ENCODE measurements at places on chromosomes 12 and 14. TPM values are rescaled to one million over a fixed set of nuclear protein-coding genes. Genes with fewer than 3 reads are reported as not detected.

DACT1 gene
- total RNA-seq: 24.3 TPM

BATF gene
- total RNA-seq: 1.4 TPM

KRT83 gene
- 18.8 TPM for total RNA-seq

PEX5 gene
- 26.1 TPM for total RNA-seq

RFLNA gene
- 8.8 TPM for total RNA-seq

GEMIN2 gene
- total RNA-seq: 33.9 TPM

TGM1 gene
- 26.1 TPM for total RNA-seq

TAS2R50 gene
- total RNA-seq: 6.1 TPM

MED13L gene
- total RNA-seq: 171 TPM

TMEM120B gene
- total RNA-seq: 7.2 TPM

NKX2-1 gene
- total RNA-seq: not detected

CNOT2 gene
- total RNA-seq: 182 TPM

ANHX gene
- total RNA-seq: not detected

SSPN gene
- total RNA-seq: 30.6 TPM

C1R gene
- 78.8 TPM for total RNA-seq

RDH16 gene
- 0.69 TPM for total RNA-seq

FBLN5 gene
- total RNA-seq: 46.5 TPM

MON2 gene
- total RNA-seq: 128 TPM

RPL41 gene
- total RNA-seq: 2,112 TPM

All from skin of body (tissue), 3 donors.